ENCODE measurements at places on chromosomes 6 and 20. TPM values are rescaled to one million over a fixed set of nuclear protein-coding genes. Genes with fewer than 3 reads are reported as not detected.
A peak's percentile ranks its signal among the peaks of the same experiment; 100 is the strongest.

GRCh38 chr6:94005835-94006234 is 586.5 kb upstream of the EPHA7 start:
- DNase-seq: no peak

DNA sequence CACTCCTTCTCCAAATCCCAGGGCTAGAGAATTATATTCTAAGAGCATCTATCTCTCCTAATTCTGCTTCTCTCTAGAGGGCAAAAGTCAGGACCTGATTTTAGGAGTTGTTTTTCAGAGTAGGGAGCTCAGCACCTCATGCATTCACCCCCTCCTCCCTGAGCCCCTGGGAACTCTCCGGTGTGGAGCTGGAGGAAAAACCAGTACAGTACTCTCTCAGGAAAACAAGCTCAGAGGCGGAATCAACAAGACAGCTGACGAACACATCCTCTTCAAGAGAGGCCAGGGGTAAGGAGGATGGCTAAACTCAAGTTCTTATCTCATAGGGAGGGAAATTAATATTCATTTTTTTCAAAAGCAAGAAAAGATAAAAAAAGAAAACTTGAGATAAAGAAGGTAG is 120.1 kb upstream of the CDYL start:
- no peak for DNase-seq

- no peak for DNase-seq
Measured at GRCh38 chr20:45518282-45518681, 2.9 kb upstream of the SPINT3 start.

Gene ARFGEF3
- 0.91 TPM for polyA plus RNA-seq

GRCh38 chr6:11833626-11834592 is 55.3 kb upstream of the ADTRP start:
- no peak for DNase-seq

Gene NKAIN4
- 0.31 TPM for polyA plus RNA-seq

Gene DEFB124
- not detected for polyA plus RNA-seq

- DNase-seq: no peak
Measured at GRCh38 chr6:8017276-8017701, 46.9 kb downstream of the BLOC1S5 start.

Gene FGD2
- polyA plus RNA-seq: 28.7 TPM

Gene SPEF1
- 0.40 TPM for polyA plus RNA-seq

Gene AGER
- 1.7 TPM for polyA plus RNA-seq

- no peak for DNase-seq
Measured at GRCh38 chr6:93213028-93213427, 206.3 kb downstream of the EPHA7 start.

GRCh38 chr6:90024633-90025032 is 130.4 kb downstream of the GJA10 start:
- DNase-seq: no peak

- no peak for DNase-seq
Measured at GRCh38 chr6:167441715-167442206, 116.9 kb downstream of the TTLL2 start.

- no peak for DNase-seq
Measured at GRCh38 chr20:4061987-4062386, 46.6 kb upstream of the RNF24 start.

- DNase-seq: no peak
Measured at GRCh38 chr20:4869290-4870193, 131.8 kb downstream of the SLC23A2 start.

GRCh38 chr6:87682310-87682709 is 19.7 kb downstream of the AKIRIN2 start:
- DNase-seq: no peak

DNA sequence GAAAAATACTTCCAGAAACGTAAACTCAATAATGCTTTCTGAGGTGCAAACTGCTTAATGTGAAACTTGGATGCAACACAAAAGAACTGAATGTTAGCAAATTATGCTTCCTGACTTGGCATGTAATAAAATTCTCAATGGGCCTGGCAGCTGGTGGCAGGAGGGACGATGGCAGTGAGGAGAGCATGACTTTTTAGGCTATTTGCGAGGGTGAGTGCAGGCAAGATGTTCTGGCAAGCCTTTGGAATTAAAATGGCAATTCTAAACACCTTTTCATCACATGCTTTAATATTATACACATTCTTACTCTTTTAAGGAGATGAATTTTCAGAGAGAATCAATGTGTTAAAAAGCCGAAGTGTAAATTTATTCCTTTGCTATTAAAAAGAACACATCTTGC is 224.8 kb upstream of the CDH4 start:
- no peak for DNase-seq

DNA sequence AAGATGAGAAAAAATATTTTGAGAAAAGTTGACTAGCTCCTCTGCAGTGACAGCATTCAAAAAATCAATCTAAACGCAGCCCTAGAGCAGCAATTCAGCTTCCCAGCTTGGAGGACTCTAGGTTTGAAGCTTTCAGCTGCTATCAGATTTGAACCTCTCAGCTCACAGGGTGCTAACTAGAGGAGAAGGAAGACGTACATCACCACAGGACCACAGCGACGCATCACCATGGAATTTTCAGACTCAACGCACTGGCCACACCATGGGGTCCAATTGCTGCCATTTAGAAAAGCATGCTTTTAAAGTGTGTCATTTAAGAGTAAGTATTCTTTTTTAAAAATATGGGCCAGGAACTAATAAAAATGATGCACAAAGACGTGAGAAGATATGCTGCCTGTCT is 45.0 kb upstream of the FUCA2 start:
- no peak for DNase-seq

Gene LY6G6F
- polyA plus RNA-seq: not detected

- no peak for DNase-seq
Measured at GRCh38 chr6:137497721-137498463, 3.7 kb upstream of the OLIG3 start.

DNA sequence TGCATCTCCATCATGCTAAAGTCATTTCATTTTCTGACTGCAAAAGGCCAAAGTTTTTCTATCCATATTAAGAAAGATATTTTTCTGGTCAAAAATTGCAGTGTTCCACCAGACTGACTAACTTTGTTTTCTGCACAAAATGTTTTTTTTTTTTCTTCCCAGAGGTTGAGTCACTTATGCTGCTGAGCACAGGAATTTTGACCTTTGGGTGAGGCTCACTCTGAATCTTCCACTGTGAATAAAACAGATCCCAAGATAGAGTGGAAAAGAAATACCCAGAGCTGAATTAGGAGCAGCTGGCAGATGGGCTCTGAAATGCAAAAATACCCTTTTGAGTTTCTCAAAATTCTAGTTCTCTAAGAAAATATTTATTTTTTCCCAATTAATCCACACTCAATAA is 996.8 kb downstream of the KIF16B start:
- no peak for DNase-seq

GRCh38 chr20:58614984-58615760 is 35.9 kb upstream of the STX16 start:
- DNase-seq: no peak

- DNase-seq: no peak
Measured at GRCh38 chr20:22667198-22667597, 82.8 kb upstream of the FOXA2 start.

Gene FOXP4
- 18.2 TPM for polyA plus RNA-seq

- DNase-seq: peak; percentile 60
Measured at GRCh38 chr6:31659649-31660380, 763 bp downstream of the C6orf47 start.

DNA sequence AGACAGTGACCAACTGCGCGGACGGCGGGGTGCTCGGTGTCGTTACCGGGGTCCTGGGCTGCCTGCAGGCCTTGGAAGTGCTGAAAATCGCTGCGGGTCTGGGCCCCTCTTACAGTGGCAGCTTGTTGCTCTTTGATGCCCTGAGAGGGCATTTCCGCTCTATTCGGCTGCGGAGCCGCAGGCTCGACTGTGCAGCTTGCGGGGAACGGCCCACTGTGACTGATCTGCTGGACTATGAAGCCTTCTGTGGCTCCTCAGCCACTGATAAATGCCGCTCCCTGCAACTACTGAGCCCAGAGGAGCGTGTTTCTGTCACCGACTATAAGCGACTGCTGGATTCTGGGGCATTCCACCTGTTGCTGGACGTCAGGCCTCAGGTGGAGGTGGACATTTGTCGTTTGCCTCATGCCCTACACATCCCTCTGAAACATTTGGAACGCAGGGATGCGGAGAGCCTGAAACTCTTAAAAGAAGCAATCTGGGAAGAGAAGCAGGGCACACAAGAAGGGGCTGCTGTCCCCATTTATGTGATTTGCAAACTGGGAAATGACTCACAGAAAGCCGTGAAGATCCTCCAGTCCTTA is 1.0 kb downstream of the MOCS3 start:
- no peak for DNase-seq

DNA sequence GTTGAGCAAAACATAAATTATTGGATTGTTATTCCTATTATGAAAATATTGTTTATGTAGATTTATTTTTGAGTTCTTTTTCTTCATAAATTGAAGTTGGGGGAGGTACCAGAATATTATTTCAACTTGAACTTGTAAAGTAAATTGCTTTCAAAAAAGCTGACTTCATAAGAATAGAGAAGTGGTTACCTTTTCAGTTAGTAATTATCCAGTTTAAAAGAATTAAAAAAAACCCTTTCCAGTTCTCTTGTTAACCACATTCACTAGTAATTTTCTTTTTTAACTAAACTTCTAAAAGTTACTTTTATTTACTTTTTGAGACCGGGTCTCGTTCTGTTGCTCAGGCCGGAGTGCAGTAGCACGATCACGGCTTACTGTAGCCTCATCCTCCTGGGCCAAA is 124.3 kb downstream of the CDKAL1 start:
- no peak for DNase-seq
